ENCODE measurements at places on chromosomes 13 and 19.

DNA sequence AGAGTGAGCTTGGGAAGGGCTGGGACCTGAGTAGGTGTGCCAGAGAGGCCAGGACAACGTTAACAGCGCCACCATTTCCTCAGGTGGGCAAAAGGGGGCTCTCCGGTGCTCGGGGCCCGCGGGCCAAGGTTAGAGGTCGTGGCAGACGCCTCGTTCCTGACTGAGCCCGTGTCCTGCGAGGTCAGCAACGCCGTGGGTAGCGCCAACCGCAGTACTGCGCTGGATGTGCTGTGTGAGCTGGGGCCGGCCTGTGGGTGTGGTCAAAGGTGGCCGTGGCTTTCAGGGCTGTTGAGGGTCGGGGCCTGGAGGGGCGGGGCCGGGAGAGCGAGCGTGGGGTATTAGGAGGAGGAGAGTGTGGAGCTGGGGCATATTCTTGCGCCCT, 3.7 kb downstream of the KIRREL2 start:
- no peak for DNase-seq

- DNase-seq, result no peak
These were observed 13.8 kb downstream of the SLC7A1 start for GRCh38 chr13:29581666-29582065.

GRCh38 chr19:43467730-43468129, 2.3 kb upstream of the LYPD3 start:
- no peak for DNase-seq

DNA sequence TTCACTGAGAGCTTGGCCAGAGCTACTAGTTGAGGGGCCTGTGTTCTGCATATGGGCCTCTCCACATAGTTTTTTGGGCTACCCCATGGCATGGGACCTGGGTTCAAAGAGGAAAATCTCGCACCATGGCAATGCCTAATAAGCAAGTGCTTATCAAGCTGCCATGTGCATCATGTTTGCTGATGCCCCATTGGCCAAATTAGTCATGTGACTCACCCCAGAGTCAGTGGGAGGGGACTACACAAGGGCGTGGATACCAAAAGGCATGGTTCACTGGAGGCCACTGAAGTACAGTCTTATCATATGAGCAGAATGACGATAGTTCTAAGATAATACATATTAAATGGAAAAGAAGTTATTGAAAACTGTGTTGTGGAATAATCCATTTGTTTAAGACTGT, 214.8 kb downstream of the LMO7 start:
- DNase-seq, result no peak

DNA sequence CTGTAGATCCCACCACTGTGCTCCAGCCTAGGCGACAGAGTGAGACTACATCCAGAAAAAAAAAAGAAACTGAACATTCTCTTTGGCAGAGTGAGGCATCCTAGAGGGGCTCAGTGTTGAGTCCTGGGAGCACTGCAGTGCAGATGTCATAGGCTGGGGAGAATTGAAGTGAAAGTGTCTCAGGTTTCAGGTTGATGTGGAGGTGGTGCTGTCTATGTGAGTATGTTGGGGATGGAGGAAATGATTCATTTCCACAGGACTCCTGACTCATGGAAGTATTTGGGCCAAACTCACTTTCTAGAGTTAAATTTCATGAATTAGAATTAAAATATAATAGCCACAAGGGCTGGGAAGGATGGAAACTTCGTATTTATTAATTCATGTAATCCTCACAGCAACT, 134.4 kb upstream of the TSC22D1 start:
- no peak for DNase-seq

DNA sequence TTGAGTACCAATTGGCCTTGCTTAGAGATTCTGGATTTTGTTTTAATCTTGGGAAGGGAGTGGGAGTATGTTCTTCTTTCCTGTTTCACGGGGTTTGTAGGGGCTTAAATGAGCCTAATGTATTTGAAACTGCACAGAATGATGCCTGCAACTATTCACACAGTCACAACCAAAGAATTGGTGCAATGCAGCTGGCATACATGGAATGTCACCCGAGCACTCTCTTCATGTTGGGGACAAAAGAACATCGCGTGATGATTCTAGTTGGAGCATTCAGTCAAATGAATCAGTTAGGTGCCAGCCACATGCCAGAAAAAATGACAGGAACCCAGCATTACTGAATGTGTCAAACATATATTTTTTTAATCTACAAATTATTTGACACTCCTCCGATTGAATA, 22.1 kb downstream of the STARD13 start:
- DNase-seq, result no peak

Measured in anterior cingulate cortex (tissue), 58 donors.